Mucosa of descending colon (tissue), 3 donors: ENCODE measurements at places on chromosomes 4 and X.

DNA sequence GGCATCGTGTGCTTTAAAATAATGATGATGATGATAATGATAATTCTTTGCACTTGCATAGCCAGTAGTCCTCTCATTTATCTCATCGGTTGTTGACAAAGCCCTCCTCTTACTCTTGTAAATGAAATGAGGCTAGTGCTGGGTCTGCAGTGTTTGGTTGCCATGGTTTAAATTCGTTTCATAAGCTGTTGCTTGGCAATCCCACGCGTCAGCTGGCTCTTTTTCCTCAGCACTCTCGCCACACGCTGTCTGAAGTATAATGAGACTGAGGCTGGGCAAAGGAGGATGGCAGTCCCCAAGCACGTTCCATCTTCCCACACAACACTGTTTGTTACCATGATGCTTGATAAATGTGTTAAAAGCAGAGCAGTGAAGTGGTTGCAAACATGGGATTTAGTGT lies 15.5 kb downstream of the PAGE4 start:
- DNase-seq = no peak

- DNase-seq = peak; percentile 90
These were observed 2.3 kb downstream of the JADE1 start for GRCh38 chr4:128811571-128812441.

- DNase-seq = no peak
These were observed 34.3 kb downstream of the TRIM61 start for GRCh38 chr4:164943192-164943591.

- DNase-seq = no peak
These were observed 181.5 kb downstream of the ZIC3 start for GRCh38 chrX:137747244-137748043.

DNA sequence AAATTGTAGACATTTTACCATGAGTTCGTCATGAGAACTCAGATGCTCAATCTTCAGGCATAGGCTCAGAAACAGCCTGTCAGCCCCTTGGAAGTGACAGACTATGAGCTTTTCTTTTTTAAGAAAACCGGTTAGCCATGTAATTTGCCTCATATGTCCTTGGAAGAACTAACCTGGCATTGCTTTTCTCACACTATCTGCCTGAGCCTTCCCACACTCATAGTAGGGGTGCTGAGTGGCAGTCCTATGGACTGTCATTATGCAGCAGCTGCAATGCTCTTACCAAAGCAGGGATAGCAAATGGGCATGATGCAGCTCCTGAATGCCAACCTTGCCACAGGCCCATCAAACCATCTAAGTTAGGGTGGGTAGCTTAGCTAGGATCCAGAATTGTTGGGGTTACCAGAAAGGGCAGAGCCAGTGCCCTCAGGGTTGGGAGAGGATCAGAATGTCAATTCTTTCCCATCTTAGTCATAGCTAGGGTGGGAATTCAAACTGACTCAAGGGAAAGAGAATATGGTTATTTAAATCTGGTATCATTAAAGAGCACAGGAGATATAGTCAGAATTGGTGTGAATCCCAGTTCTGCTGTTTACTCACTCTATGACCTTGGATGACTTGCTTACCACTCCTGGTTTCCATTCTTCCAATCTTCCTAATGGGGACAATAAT lies 230.6 kb upstream of the CPEB2 start:
- no peak for DNase-seq

DNA sequence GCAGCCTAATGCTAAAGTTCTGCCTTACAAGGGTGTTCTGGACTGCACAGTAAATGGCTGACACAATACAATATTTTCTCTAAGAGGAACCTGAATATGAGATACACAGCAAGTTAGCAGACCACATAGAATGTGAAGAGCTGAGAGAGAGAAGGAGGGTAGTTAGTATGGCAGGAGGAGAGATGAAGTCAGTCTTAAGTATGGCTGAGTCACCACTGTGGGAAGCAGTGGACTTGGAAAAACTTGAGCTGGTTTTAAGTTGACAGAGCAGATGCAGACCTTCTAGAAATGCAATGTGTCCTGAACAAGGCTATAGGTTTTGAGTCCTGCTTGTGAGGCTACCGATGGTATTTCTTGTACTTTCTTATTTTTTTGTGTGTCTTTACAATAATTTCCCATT lies 172.5 kb downstream of the SH2D1A start:
- DNase-seq = no peak

GRCh38 chr4:34363842-34364241 lies 1880.5 kb downstream of the ARAP2 start:
- no peak for DNase-seq

- no peak for DNase-seq
These were observed 374.1 kb upstream of the CXorf51B start for GRCh38 chrX:146435472-146435871.

- no peak for DNase-seq
These were observed 22.2 kb upstream of the MANBA start for GRCh38 chr4:102783006-102783405.

- DNase-seq = no peak
These were observed 1029.5 kb downstream of the C4orf33 start for GRCh38 chr4:130125467-130125866.

DNA sequence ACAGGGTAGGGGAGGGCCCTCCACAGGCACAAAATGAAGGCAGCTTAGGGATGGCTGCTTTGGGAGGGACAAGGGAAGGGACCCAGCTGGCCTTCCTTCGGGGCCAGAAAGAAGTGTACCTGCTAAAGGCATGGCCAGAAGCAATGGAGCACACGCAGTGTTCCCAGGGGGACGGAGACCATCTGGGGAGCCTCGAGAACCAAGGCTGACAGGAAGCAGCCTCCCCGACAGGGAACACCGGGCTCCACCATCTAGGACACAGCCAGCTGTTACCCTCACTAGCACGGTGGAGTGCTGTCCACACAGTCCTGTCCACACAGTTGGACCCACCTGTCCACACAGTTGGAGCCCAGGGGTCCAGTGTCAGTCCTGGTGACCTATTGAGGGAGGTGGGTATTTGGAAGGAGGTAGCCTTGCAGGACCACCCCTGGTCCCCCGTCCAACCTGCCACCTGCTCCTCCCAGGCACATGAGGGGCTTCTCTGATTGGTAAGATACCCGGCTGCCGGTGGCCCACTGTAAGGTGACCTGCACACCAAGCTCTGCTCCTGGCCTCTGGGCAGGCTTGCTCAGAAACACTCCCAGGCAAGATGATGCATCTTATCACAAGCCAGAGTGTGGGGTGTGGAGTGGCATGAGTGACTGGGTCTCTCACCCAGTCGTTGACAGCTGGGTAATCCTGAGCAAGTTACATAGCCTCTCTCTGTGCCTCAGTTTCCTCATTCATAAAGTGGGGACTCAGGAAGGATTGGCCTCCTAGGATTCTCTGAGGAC lies 20.5 kb upstream of the AFAP1 start:
- DNase-seq = no peak

GRCh38 chr4:80710748-80711451 lies 319.6 kb upstream of the BMP3 start:
- DNase-seq = no peak

- no peak for DNase-seq
These were observed 16.0 kb upstream of the ERCC6L start for GRCh38 chrX:72254816-72255215.

- no peak for DNase-seq
These were observed 37.4 kb downstream of the ETNPPL start for GRCh38 chr4:108725457-108725856.

DNA sequence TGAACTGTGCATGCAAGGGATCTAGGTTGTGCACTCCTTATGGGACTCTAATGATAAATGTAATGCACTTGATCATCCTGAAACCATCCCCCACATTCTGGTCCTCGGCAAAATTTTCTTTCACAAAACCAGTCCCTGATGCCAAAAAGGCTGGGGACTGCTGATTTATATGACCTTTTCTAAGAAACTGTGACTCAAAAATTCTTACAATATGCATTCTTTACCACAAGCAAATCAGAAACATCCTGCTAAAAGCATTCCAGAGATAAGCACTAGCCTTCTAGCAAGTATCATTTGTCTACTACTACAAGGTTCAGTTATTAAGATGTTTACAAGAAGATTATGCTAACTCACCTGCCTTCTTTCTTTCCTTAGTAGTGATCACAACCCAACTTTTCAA lies 166.5 kb upstream of the PCDH7 start:
- DNase-seq = no peak

GRCh38 chr4:182288534-182288933 lies 45.3 kb downstream of the TENM3 start:
- DNase-seq = no peak

DNA sequence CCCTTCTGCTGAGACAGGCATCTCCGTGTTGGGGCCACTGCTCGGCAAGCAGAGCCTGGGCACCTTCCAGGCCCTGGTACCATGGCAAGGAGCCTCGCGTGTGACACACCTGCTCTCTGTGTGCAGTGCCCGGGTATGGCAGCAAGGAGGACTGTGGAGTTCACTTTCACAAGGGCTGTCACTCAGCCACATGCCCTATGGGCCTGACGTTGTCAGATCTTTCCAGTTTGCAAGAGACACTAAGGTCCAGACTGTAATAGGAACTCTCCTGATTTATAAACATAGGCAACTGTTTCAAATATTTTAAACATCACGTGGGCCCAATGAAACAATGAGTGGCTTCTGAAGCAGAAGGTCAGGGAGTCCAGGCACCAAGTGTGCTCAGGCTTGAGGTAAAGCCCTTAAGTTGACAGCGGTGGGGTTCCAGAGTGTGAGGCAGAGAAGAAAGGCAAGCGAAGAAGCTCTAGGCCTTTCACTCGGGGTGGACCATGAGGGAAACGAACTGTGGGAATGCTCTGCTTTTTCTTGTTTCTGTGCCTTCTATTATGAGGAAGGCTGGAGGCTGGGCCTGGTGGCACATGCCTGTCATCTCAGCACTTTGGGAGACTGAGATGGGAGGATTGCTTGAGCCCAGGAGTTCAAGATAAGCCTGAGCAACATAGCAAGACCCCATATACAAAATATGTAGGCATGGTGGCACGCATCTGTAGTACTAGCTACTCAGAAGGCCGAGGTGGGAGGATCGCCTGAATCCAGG lies 108.6 kb upstream of the TRIM2 start:
- no peak for DNase-seq

GRCh38 chrX:68824565-68825125 lies 4.2 kb upstream of the EFNB1 start:
- no peak for DNase-seq

DNA sequence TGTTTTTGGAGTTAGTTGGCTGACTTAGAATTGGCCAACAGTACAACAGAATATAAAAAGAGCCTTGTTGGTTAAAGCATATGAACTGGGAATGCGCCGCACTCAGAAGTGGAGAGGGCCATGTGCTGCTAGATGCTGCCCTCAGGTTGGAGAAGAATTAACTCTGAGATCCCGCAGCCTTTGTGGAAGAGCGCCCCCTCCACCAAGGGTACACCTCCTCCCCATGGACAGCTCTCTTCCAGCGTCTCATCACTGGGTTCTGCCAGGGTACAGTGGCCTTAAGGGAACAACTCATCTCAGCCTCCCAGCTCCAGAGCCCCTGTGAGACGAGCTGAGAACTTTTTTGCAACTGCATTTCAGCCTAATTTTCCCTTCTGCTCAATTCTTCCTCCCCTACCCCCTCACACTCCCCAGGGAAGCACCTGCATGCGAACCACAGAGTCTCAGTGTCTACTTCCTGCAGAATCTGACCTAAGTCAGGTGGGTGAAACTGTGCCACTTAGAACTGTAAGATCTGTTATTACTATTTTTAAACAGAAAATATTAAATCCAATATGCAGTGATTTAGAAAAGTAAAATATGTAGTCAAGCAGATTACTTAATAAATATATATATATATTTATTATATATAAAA lies 380.6 kb downstream of the RAB28 start:
- DNase-seq = no peak

DNA sequence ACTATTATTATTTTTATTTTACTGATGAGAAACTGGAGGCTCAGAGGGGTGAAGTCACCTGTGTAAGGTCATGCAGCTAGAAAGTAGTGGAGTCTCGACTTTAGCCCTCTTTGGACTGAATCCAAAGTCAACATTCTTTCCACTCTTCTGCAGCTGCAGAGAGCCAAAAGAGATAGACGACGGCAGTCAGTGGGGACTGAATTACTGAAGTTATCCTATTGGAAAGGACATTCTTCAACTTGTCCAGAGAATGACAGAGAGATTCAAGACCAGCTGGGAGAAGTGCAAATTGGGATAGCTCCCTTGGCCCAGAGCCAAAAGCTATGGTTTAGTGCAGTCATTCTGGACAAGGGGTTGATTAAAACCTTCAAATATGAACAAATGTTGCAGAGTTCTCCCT lies 42.5 kb downstream of the VGLL1 start:
- no peak for DNase-seq

- no peak for DNase-seq
These were observed 30.1 kb upstream of the ANAPC4 start for GRCh38 chr4:25346913-25347312.

GRCh38 chr4:53711926-53712325 lies 120.6 kb upstream of the LNX1 start:
- no peak for DNase-seq

GRCh38 chrX:11398785-11399184 lies 105.6 kb downstream of the AMELX start:
- no peak for DNase-seq

- no peak for DNase-seq
These were observed 234.8 kb downstream of the COL25A1 start for GRCh38 chr4:109067508-109068235.

- DNase-seq = no peak
These were observed 761.5 kb downstream of the RAPGEF2 start for GRCh38 chr4:159864337-159864736.

DNA sequence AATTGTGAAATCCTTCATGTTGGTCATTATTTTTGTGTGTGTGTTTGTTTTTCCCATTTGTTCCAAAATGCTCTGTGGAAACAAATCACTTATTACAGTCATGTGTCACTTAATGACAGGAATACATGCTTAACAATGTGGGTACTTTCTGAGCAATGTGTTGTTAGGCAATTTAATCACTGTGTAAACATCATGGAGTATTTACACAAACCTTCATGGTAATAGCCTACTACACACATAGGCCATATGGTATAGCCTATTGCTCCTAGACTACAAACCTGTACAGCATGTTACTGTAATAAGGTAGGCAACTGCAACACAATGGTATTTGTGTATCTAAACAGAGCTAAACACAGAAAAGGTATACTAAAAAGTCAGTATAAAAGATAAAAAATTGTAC lies 388.9 kb upstream of the PPP1R2C start:
- DNase-seq = no peak

GRCh38 chr4:153217440-153217839 lies 13.2 kb downstream of the TRIM2 start:
- DNase-seq = no peak

GRCh38 chrX:65783746-65784145 lies 116.3 kb downstream of the MSN start:
- DNase-seq = no peak

GRCh38 chr4:4574052-4574451 lies 32.2 kb upstream of the STX18 start:
- peak; percentile 54 for DNase-seq
